ENCODE measurements at places on chromosomes 1 and 21. TPM values are rescaled to one million over a fixed set of nuclear protein-coding genes. Genes with fewer than 3 reads are reported as not detected.

GRCh38 chr1:32332290-32333079 lies 3.5 kb downstream of the MARCKSL1 start:
- peak overlapping the region; percentile 91 for H3K27ac ChIP-seq
- DNase-seq: no peak
- peaks cover 67% of the 10 kb centered on the region for H3K36me3 ChIP-seq
- no peak overlapping the region for H3K4me3 ChIP-seq
- peaks cover 50% of the 10 kb centered on the region for H3K4me1 ChIP-seq

DNA sequence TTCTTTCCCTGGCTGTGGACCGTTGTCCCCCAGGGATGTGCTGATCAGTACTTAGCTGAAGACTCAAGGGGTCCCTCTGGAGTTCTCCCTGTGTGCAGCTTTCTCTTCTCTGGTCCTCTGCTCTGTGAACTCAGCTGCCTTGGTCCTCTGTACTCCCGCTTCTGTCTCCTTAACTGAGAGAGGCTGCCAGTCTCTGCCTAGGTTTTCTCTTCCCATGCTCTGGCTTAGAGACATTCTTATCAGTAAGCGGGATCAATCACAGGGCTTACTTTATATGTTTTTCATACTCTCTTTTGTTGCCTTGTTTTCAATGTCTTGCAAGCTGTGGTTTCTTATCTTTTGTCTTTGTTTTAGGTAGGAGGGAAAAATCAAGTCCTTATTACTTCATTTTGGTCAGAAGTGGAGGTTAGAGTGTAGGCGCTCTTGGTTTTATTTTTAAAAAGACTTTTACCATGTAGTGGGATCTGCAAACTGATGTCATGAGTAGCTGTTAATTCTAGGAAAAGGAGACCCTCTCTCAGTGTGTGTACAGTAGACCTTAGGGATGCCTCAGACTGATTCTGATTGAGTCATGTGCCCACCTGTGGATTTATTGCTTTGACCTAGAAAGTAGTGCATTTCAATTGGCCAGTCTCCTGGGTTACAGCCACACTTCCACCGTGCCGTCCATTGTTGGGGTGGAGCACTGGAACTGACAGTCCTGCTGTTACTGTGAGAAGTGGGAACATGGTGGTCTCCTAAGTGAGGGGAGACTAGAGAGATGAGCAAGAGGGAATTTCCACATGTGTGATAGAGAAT lies 46.6 kb downstream of the TTC3 start:
- H3K27ac ChIP-seq: no peak overlapping the region
- H3K36me3 ChIP-seq: peaks cover 27% of the 10 kb centered on the region
- no peaks in the 10 kb centered on the region for H3K4me1 ChIP-seq
- H3K27me3 ChIP-seq: no peaks in the 10 kb centered on the region

DNA sequence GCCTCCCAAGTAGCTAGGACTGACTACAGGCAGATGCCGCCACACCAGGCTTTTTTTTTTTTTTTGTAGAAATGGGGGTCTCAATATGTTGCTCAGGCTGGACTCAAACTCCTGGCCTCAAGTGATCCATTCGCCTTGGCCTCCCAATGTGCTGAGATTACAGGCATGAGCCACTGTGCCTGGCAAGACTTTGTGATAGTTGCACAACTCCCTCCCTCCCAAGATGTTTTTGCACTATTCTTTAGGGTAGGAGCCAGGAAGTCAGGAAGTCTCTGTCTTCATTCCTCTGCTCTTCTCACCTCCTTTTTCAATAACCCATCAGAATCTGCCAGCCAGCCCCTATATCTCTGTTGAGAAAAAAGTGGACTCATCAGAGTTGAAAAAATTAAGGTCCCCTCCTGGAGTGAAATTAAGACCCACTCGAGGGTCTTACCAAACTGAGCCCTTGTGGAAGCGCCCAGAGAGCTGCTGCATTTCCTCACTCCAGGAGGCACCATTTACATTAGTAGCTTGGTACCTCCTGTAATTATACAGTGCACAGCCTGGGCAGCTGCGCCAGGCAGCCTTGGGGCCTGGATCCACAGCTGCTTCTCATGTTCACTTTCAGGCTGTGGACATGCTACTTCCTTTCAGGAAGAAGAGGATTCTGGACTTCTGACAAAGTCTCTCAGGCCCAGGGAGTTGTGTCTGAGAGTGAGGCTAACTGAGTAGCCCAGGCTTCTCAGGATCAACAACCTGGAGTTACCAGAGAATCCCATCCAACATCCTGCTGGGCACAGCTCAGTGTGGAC lies 24.0 kb downstream of the TCEA3 start:
- no peak overlapping the region for H3K4me3 ChIP-seq
- no peaks in the 10 kb centered on the region for H3K27me3 ChIP-seq
- no peaks in the 10 kb centered on the region for H3K36me3 ChIP-seq
- peaks cover 38% of the 10 kb centered on the region for H3K4me1 ChIP-seq

DNA sequence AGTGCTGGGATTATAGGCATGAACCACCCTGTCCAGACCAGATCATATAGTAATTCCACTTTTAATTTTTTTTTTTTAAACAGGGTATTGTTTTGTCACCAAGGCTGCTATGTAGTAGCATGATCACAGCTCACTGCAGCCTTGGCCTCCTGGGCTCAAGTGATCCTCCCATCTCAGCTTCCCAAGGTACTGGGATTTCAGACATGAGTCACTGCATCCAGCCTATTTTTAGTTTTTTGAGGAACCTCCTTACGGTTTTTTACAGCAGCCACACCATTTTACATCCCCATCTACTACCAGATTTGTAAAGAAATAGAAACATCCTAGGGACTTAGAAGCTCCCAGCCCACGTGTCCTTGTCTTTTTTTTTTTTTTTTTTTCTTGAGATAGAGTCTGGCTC lies 24.0 kb downstream of the L1TD1 start:
- no peak overlapping the region for H3K27ac ChIP-seq
- no peaks in the 10 kb centered on the region for H3K27me3 ChIP-seq
- H3K4me1 ChIP-seq: no peaks in the 10 kb centered on the region
- H3K36me3 ChIP-seq: no peaks in the 10 kb centered on the region

GRCh38 chr1:150321826-150322166 lies 463 bp downstream of the PRPF3 start:
- DNase-seq: no peak
- H3K27ac ChIP-seq: peak overlapping the region; percentile 92
- no peaks in the 10 kb centered on the region for H3K27me3 ChIP-seq
- H3K4me3 ChIP-seq: peak overlapping the region; percentile 70
- H3K4me1 ChIP-seq: peaks cover 58% of the 10 kb centered on the region
- H3K36me3 ChIP-seq: peaks cover 37% of the 10 kb centered on the region

GRCh38 chr1:230827081-230827681 lies 41.1 kb downstream of the C1orf198 start:
- no peak for DNase-seq
- H3K4me3 ChIP-seq: no peak overlapping the region
- no peak overlapping the region for H3K27ac ChIP-seq
- no peaks in the 10 kb centered on the region for H3K36me3 ChIP-seq
- H3K4me1 ChIP-seq: peaks cover 5% of the 10 kb centered on the region
- peaks cover 3% of the 10 kb centered on the region for H3K27me3 ChIP-seq

GRCh38 chr1:23210351-23210785 lies 6.9 kb downstream of the HTR1D start:
- H3K27ac ChIP-seq: no peak overlapping the region
- no peak for DNase-seq
- H3K4me1 ChIP-seq: no peaks in the 10 kb centered on the region
- H3K36me3 ChIP-seq: no peaks in the 10 kb centered on the region
- H3K27me3 ChIP-seq: peaks cover 59% of the 10 kb centered on the region

DNA sequence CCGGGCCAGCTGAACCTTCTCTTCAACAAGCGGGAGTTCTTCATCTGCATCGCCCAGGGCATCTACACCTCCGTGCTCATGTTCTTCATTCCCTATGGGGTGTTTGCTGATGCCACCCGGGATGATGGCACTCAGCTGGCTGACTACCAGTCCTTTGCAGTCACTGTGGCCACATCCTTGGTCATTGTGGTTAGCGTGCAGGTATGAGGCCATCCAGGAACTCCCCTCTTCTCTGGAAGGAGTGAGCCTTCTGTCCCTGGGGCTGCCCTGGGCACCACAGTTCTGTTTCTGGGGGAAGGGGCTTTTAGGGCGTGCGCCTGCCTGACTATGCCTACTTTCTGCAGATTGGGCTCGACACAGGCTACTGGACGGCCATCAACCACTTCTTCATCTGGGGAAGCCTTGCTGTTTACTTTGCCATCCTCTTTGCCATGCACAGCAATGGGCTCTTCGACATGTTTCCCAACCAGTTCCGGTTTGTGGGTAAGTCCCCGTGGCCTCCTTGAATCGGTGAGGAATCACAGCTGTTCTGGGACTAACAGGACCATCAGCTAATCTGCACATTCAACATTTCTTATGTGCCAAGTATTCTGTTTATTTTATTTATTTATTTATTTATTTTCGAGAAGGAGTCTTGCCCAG lies 21.1 kb downstream of the ATP8B2 start:
- H3K27me3 ChIP-seq: no peaks in the 10 kb centered on the region
- no peak for DNase-seq
- peaks cover 63% of the 10 kb centered on the region for H3K36me3 ChIP-seq
- H3K27ac ChIP-seq: no peak overlapping the region
- H3K4me1 ChIP-seq: peaks cover 16% of the 10 kb centered on the region
- H3K4me3 ChIP-seq: no peak overlapping the region

- DNase-seq: no peak
- no peaks in the 10 kb centered on the region for H3K27me3 ChIP-seq
- no peaks in the 10 kb centered on the region for H3K4me1 ChIP-seq
- H3K4me3 ChIP-seq: no peak overlapping the region
These were observed 294.3 kb upstream of the SPAG17 start for GRCh38 chr1:118479351-118479750.

DNA sequence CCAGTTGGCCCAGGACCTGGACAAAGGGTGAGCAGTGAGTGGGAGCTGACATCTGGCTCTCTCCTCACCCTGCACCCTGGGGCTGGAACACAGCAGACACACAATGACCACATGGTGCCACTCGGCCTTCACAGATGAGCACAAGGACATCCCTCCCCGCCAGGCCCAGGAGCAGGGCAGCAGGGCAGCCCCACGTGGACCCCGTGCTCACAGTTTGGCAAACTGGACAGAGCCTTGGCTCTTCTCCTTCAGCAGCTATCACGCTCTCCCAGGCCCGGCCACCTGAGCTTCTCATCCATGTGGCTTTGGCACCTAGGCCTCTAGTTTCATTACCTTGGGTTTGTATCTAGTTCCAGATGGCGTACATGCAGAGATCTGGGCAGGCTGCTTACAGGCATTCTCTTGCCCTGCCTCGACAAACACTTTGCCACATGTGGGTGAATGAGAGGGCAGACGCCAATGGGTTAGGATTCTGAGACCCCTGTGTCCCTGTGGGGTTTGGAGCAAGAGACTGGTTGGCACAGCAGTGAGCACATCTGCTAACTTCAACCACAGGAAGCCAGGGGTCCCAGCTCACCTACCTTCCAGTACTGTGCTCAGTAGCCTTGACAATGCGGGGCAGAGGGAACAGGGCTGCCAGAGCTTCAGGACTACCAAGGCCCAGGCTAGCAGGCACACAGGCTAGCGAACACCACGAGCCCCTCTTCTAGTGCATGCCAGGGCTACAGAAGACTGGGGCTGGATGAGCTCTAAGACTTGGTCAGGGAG lies 3.4 kb upstream of the PTPRF start:
- peak; percentile 70 for DNase-seq
- no peak overlapping the region for H3K27ac ChIP-seq
- H3K36me3 ChIP-seq: no peaks in the 10 kb centered on the region
- H3K4me1 ChIP-seq: peaks cover 10% of the 10 kb centered on the region

GRCh38 chr1:101451888-101452287 lies 215.1 kb downstream of the S1PR1 start:
- no peaks in the 10 kb centered on the region for H3K27me3 ChIP-seq
- no peaks in the 10 kb centered on the region for H3K4me1 ChIP-seq
- DNase-seq: no peak
- no peaks in the 10 kb centered on the region for H3K36me3 ChIP-seq

- peaks cover 2% of the 10 kb centered on the region for H3K4me1 ChIP-seq
- no peak overlapping the region for H3K4me3 ChIP-seq
These were observed 31.8 kb downstream of the KIF1B start for GRCh38 chr1:10242135-10242534.

GRCh38 chr1:90486134-90486824 lies 230.8 kb downstream of the BARHL2 start:
- H3K27me3 ChIP-seq: no peaks in the 10 kb centered on the region
- no peak overlapping the region for H3K4me3 ChIP-seq
- H3K36me3 ChIP-seq: no peaks in the 10 kb centered on the region
- H3K4me1 ChIP-seq: no peaks in the 10 kb centered on the region
- no peak overlapping the region for H3K27ac ChIP-seq

DNA sequence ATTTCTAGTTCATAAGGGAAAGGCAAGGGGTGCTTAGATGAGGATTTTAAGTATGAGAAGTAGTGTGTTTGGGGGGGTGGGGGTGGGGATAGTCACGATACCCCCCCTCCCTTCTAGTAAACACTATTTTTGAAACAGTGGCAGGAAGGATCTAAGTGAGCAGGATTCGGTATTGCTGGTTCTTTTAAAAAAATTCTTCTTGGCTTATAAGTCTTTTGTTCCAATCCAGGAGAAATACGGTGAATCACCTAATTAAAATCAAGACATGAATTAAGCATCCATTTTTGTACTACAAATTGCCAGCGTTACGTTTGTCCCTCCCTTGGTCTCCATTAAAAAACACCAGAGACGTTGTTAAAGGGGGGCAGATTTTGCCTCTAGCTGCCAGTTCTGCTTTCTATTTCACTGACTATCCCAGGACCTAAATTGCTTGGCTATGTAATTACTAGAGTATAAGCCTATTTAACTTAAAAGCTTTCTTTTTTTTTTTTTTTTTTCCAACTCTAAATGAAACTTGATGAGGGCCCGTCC lies 911 bp downstream of the LMO4 start:
- no peaks in the 10 kb centered on the region for H3K27me3 ChIP-seq
- H3K27ac ChIP-seq: peak overlapping the region; percentile 98
- DNase-seq: no peak

GRCh38 chr1:111563619-111564018 lies 56.0 kb upstream of the RAP1A start:
- no peak overlapping the region for H3K4me3 ChIP-seq
- H3K27me3 ChIP-seq: no peaks in the 10 kb centered on the region
- no peak overlapping the region for H3K27ac ChIP-seq
- H3K4me1 ChIP-seq: no peaks in the 10 kb centered on the region

GRCh38 chr1:243962541-243962940 lies 88.5 kb upstream of the ZBTB18 start:
- DNase-seq: no peak
- H3K36me3 ChIP-seq: no peaks in the 10 kb centered on the region
- no peaks in the 10 kb centered on the region for H3K4me1 ChIP-seq
- no peaks in the 10 kb centered on the region for H3K27me3 ChIP-seq
- no peak overlapping the region for H3K4me3 ChIP-seq

DNA sequence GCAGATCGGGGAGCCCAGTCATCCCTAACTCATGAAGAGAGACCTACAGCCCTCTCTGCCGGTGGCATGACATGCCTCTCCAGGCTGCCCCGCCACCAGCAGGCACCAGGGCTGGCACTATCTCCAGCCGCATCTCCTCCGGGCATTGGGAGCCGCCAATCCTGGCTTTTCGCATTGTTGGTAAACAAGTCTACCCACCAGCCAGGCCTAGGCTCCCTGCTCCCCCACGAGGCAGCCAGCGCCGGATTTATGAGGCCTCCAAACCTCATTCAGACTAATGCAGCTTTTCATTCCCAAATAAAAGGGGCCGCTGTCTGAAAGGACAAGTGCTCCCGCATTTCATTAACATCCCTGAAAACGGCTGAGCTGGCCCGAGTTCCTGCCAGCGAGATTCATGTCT lies 3.4 kb upstream of the GRIK3 start:
- no peak for DNase-seq
- H3K27me3 ChIP-seq: peaks cover 84% of the 10 kb centered on the region
- no peak overlapping the region for H3K27ac ChIP-seq
- peaks cover 41% of the 10 kb centered on the region for H3K4me1 ChIP-seq
- no peak overlapping the region for H3K4me3 ChIP-seq
- H3K36me3 ChIP-seq: no peaks in the 10 kb centered on the region

Gene CFAP74
- total RNA-seq: not detected

Gene OPRD1
- not detected for total RNA-seq

Gene AMY2A
- total RNA-seq: 1.2 TPM

Gene SSR2
- total RNA-seq: 162 TPM

Gene ITLN2
- not detected for total RNA-seq

Data from spleen (tissue), 13 donors.